ENCODE measurements at places on chromosomes 5 and 9.

DNA sequence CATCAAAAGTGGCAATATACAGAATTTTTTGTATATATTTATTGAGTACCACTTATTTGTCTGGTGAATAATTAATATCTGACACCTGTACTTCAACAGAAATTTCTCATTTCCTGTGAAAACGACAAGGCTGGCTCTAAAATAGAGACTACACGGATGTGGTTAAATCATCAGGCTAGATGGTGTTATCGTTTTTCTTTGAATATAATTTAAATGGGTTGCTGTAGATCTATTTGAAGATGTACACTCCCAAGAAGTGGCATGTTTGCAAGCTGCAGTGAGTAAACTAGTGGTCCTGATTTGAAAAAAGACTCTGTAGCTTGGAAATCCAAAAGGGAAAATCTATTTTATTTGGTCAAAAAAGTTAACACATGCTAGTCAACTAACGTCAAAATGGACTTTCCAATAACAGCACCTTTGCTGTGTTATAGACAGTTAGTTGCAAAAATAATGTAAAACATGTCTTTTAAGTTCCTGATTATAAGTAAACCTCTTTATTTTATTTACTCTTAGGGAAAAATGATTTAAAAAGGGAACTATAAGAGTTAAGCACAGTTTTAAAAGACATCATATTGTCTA, 13.8 kb downstream of the ST8SIA4 start:
- DNase-seq, result no peak

GRCh38 chr5:71974622-71975021, 132.7 kb upstream of the MAP1B start:
- DNase-seq, result no peak

DNA sequence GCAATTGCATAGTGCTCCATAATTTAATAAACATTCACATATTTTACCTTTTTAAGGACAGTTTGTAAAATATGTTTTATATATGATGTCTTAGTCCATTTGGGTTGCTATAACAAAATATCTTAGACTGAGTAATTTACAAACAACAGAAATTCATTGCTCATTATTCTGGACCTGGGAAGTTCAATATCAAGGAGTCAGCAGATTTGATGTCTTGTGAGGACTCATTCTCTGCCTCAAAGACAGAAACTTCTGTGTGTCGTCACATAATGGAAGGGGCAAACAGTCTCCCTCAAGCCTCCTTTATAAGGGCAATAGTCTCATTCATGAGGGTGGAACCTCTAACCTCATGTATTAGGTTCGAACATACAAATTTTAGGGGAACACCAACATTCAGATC, 455.9 kb downstream of the TAF11L14 start:
- no peak for DNase-seq

DNA sequence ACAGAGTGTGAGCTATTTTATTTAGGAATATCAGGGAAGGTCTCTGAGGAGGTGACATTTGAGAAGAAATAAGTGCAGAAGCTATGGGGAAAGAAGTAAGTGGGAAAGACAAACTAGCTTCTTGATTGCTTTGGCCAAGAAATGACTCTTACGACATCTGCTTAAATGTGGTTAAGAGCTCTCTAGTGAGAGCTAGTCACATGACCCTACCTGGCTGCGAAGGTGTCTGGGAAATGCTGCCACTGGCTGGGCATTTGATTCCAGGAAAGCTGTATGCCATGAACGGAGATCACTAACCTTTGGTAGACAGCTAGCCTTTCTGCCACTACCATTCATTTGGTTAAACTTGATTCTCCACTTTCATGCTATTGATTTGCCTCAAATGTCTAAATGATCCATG, 80.1 kb downstream of the KIAA0825 start:
- no peak for DNase-seq

- DNase-seq, result no peak
Observed at GRCh38 chr5:6084376-6084775, 294.0 kb downstream of the MED10 start.

DNA sequence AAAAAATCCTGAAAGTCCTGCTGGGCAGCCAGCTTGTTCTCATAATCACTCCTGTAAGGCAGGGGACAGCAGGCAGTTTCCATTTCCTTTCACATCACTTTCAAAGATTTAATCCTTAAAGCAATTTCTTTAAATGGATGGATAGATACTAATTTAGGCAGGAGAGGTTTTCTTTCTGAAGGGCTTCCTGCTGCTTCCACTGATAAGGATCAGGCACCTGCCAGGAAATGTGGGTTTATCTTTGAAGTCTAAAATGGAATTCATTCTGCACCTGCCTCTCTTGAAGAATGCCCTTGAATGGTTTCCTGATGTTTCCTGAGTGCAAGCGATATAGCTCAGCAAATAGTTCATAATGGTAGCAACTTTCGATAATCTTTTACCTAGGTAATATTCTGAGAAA, 64.5 kb downstream of the STARD4 start:
- DNase-seq, result no peak

DNA sequence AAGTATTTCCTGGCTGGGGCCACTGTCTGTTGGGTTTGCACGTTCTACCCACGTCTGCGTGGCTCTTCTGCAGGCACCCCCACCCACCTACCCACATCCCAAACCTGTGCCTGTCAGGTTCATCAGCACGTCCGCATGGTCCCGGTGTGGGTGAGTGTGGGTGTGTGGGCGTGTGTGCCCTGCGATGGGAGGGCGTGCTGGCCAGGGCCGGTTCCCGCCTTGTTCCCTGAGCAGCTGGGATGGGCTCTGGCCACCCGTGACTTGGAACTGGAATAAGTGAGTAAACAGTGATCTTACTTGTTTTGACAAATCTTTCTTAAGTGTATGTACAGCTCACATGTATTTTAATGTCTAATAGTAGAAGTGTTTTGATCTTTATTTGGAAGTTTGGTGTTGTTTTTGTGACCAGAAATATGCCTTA, 20.4 kb downstream of the ERGIC1 start:
- peak; percentile 75 for DNase-seq

DNA sequence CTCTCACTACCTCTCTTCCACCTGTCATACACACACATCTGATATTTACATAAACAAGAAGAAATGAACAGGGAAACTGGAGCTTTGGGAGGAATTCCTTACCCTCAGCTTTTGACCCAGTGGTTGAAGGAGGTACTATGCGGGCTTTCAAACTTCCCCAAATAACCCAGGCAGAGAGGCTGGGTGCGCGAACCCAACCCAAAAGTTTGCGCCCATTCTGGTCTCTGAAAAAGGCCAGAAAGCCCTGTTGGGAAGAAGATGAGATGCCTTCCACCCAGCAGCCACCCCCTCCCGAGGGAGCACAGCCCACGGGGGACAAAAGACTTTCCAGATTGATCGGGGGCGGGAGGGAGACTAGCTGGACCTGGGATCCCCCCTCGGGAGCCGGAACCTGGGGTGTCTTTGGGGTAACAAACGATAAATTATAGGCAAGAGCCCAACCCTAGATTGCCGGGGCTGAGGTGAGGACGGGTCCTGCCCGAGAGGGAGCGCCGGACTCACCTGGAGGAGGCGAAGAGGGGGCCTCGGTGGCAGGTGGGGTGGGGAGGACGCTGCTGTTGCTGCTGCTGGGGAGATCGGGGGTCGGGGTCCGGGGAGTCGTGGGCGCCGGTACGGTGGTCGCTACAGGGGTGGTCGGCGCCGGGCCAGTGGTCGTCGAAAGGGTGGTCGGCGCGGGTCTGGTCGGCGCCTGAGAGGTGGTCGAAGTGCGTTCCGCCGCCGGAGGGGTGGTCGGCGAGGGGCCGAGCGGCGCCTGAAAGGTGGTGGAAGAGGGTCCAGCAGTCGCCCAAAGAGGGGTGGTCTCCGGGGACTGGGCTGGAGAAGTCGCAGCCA, 798 bp downstream of the MEGF9 start:
- DNase-seq, result no peak

DNA sequence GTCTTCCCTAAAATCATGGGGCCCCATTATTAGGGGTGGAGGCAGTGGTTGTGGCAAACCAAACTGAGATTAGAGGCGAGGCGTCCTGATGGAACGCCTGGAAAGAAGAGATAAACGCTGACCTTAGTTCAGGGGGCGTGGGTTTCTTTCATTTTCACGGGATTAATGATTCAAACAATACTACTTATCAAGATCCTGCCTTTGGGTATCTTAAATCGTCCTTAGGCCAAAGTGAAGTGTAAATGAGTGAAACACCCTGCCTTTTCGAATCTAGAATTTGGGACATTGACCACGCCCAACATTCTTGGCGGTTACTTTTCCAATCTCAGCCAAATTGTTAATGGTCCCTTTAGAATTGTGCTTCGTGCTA, 1.0 kb upstream of the UBTD2 start:
- peak; percentile 71 for DNase-seq

- no peak for DNase-seq
Observed at GRCh38 chr9:70463877-70464276, 49.4 kb upstream of the KLF9 start.

DNA sequence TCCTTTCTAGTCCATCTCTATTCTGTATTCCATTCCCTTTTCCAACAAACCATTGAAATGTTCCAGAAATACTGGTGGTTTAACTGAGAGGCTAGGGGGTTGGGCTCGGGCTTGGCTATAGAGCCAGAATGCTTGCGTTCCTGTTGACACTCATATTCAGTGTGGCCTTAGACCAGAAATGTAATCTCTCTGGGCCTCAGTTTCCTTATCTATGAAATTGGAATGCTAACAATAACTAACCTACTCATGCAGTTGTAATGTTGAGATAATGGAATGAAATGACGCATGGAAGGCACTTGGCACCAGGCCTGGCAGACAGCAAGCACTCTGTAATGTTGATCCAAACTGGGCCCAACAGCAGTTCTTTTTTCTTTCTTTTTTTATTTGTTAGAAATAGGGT, 26.8 kb downstream of the JADE2 start:
- peak; percentile 26 for DNase-seq

DNA sequence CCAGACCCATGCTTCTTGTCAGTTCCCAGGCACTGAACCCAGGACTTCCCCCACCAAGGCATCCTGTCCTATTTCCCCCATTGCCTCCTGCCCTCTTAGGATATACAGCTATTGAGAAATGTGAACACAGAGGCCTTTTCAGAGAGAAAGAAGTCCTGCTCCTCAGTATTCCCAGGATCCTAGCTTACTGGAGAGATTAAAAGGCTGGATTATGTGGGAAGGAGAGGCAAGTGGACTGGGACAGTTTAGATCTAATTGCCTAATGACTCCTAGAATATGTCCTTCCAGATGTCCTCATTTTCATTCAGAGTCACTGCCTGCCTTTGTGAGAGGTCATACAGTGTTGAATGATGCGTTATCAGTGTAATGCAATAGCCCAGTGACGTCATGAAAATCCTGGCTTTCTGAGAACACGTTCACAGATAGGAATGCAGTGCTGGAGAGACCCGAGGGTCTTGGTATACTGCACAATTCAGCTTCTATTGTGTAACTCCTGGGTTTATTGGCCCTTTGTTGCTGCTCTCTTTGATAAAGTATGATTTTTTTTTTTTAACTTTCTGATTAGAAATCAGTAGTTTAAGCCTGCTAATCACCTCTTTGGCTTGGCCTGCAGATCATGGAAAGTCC, 26.2 kb downstream of the WWC1 start:
- DNase-seq, result peak; percentile 78

GRCh38 chr5:95900383-95900958, 61.2 kb downstream of the ELL2 start:
- peak; percentile 40 for DNase-seq

GRCh38 chr9:92328225-92328624, 2.5 kb downstream of the CENPP start:
- DNase-seq, result peak; percentile 64

GRCh38 chr5:161851691-161852299, 3.9 kb downstream of the GABRA1 start:
- no peak for DNase-seq

DNA sequence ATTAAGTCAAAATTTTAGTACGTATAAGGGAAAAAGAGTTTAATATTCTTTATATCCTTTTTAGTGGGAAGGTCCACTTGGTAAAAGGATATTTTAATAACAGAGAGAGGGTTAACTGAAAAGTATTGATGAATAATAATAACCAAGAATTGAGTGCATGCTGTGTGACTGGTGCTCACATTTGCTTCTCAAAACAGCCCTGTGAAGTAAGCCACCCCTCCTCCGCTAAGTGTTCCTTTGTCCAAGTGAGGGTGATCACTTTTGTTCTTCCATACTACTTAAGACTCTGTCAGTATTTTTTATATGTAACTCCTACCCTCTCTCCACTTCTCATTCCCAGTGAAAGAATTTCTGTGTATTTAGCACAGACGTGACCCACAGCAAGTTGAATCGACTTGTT, 51.5 kb downstream of the SLC44A1 start:
- no peak for DNase-seq

GRCh38 chr9:16387382-16387781, 483.1 kb downstream of the BNC2 start:
- no peak for DNase-seq

DNA sequence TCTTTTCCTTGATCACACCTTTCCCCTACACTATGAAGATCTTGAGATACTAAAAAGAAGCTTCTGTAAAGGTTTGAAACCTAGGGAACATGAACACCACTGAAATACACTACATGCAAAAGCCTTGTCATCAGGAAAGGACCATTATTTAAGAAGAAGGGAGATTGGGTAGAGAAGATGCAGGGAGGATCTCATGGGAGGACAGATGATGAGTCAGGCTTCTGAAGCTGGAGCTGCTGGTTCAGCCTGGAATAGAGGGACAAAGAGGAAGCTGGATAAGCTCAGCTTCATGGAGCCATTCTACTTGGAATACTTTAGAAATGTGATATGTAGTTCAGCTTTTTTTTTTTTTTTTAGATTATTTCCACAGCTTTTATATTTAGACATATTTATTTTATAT, 169.8 kb downstream of the MAN2A1 start:
- no peak for DNase-seq
